Peyer's patch (tissue), 4 donors: ENCODE measurements at places on chromosomes 5 and 9. TPM values are rescaled to one million over a fixed set of nuclear protein-coding genes. Genes with fewer than 3 reads are reported as not detected.

DNA sequence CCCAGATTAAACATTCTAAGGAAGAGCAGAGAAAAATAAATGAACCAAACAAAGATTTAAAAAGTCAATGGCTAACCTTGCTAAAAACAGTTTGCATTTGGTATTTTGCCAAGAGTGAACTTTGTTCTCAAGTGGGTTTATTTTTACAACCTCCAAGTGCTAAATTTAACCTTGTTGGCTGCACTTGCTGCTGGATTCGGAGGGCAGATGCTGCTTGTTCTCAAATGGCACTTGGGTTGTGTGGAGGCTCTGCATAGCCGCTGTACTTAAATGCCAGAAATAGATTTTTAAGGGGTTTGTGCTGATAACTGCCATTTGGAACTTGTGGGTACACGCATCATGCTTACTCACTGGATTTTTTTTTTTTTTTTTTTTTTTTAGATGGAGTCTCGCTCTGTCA is 13.3 kb upstream of the SPATA24 start:
- peaks cover 5% of the 10 kb centered on the region for H3K4me1 ChIP-seq
- H3K4me3 ChIP-seq: no peak overlapping the region
- no peak overlapping the region for H3K27ac ChIP-seq
- no peaks in the 10 kb centered on the region for H3K27me3 ChIP-seq
- no peak for DNase-seq

GRCh38 chr5:132779961-132780360 is 2.9 kb upstream of the SEPTIN8 start:
- no peaks in the 10 kb centered on the region for H3K36me3 ChIP-seq
- DNase-seq: no peak
- H3K4me1 ChIP-seq: peaks cover 23% of the 10 kb centered on the region

- H3K36me3 ChIP-seq: no peaks in the 10 kb centered on the region
- H3K4me3 ChIP-seq: no peak overlapping the region
- no peaks in the 10 kb centered on the region for H3K4me1 ChIP-seq
These were observed 28.8 kb downstream of the SPOCK1 start for GRCh38 chr5:137470111-137470920.

DNA sequence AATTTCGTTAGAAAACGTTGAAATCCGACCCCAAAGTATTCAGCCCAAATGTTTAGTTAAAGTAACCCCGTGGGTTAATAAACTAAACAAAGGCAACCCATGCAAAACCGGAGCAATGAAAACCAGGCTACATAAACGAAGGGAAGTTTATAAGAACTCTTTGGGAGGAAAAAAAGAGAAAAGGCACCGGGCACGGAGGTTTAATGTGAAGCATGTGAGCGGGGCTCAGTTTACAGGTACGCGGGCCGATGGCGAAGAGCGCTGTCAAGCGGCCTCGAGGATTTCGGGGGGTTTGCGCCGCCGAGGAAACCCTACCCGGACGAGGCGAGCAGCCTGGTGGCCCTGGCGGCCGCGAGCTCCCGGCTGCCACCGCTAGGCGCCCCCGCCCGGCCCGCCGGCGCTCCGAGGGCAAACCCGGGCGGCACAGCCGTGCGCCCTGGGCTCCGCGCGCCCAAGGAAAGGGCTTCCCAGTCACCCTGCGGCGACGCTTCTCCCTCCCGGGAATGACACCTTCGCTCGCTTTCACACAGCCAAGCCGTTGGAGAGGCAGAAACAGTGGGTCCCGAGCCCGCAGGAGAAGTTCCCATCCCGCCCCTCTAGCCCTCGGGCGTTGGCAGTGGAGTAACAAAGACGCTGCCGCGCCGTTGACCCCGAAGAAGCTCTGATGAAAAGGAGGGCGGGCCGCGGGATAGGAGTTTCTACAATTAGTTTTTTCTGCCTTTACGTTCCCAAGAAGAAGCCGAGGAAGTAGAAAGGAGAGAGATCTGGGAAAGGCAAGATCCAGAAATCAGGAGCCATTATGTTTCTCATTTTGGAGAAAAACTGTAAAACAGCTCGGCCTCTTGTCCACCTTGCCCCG is 126.0 kb downstream of the TMEM174 start:
- peaks cover 30% of the 10 kb centered on the region for H3K4me1 ChIP-seq
- H3K27me3 ChIP-seq: no peaks in the 10 kb centered on the region
- no peaks in the 10 kb centered on the region for H3K36me3 ChIP-seq
- H3K27ac ChIP-seq: no peak overlapping the region
- DNase-seq: no peak

GRCh38 chr9:33161011-33161588 is 6.0 kb downstream of the B4GALT1 start:
- H3K27ac ChIP-seq: peak overlapping the region; percentile 97
- DNase-seq: no peak
- peaks cover 84% of the 10 kb centered on the region for H3K4me1 ChIP-seq
- H3K4me3 ChIP-seq: no peak overlapping the region

DNA sequence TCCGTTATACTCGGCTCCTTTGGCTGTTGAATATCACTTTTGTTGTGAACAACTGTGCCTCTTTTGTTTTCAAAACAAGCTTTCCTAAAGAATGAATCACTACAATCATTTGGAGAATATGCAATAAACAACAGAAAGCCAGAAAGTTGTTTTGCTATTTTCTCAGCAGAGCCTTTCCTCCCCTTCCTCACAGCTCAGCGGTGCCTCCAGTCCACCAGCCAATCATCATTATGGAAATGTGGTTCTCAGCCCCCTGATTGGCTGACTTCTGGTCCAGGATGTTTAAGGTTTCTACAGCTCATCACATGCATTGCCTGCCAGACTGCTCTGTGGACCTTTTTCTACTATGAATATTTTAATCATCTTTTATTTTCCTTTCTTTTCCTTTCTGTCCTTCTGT is 9.1 kb upstream of the ZNF608 start:
- H3K27ac ChIP-seq: no peak overlapping the region
- no peak overlapping the region for H3K4me3 ChIP-seq
- H3K36me3 ChIP-seq: no peaks in the 10 kb centered on the region
- H3K27me3 ChIP-seq: no peaks in the 10 kb centered on the region

GRCh38 chr9:122122903-122123632 is 30.0 kb upstream of the TTLL11 start:
- H3K27me3 ChIP-seq: no peaks in the 10 kb centered on the region
- no peak overlapping the region for H3K27ac ChIP-seq
- H3K4me1 ChIP-seq: peaks cover 13% of the 10 kb centered on the region
- H3K4me3 ChIP-seq: no peak overlapping the region

GRCh38 chr9:93665128-93665636 is 88.8 kb downstream of the PHF2 start:
- no peaks in the 10 kb centered on the region for H3K27me3 ChIP-seq
- H3K4me3 ChIP-seq: no peak overlapping the region

- H3K4me1 ChIP-seq: no peaks in the 10 kb centered on the region
- H3K36me3 ChIP-seq: no peaks in the 10 kb centered on the region
- no peak overlapping the region for H3K4me3 ChIP-seq
- DNase-seq: no peak
These were observed 99.1 kb upstream of the SMARCA2 start for GRCh38 chr9:1916095-1916494.

DNA sequence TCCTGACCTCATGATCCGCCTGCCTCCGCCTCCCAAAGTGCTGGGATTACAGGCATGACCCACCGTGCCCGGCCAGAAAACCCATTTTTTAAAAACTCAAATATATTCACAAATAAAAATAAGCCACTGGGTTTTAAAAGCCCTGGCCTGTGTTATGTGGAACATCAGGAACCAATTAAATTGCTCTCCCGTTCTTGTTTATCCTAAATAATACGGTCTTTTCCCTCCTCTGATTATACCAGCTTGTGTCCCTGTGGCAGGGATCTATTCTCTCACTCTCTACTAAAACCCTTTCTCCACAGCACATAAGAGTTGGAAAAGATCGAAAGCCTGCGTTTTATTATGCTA is 30.1 kb upstream of the LPAR1 start:
- H3K27ac ChIP-seq: no peak overlapping the region
- H3K36me3 ChIP-seq: no peaks in the 10 kb centered on the region
- H3K4me3 ChIP-seq: no peak overlapping the region
- DNase-seq: no peak
- H3K4me1 ChIP-seq: no peaks in the 10 kb centered on the region

SPINK4 gene
- 639 TPM for total RNA-seq

SCAI gene
- 9.7 TPM for total RNA-seq

FBXO38 gene
- 60.9 TPM for total RNA-seq
